Memory B cell (primary cell): ENCODE measurements at places on chromosomes 5 and 9.

GRCh38 chr9:75666856-75667554 lies 223.5 kb upstream of the PCSK5 start:
- no peak for DNase-seq

DNA sequence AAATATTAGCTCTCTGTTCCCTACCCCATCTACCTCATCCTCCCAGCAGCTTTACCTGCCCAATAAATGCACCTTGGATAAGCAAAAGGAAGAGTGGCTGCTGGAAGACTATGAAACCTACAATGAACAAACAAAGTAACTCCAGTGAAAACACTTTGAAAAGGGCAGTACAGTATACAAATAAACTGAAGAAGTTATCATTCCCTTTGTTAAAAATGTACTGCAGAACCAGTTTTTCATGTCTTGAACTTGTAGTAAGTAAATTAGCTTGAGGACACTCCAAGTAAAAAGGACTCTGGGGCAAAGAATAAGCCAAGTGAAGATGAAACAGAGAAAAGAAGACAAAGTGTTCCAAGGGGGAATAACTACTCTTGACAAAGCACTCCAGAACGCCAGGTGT lies 457.1 kb downstream of the DTWD2 start:
- no peak for DNase-seq

DNA sequence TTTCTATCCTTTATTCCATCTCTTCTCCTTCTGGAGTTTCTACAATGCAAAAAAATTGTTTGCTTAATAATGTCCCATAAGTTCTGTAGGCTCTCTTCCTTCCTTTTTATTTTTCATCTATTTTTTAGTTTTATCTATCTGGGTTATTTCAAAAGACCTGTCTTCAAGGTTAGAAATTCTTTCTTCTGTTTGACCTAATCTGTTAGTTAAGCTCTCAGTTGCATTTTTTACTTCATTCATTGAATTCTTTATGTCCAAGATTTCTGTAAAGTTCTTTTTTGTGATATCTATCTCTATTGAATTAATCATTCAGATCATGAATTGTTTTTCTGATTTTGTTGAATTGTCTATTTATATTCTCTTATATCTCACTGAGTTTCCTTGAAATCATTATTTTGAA lies 145.9 kb upstream of the TLE4 start:
- DNase-seq = no peak

DNA sequence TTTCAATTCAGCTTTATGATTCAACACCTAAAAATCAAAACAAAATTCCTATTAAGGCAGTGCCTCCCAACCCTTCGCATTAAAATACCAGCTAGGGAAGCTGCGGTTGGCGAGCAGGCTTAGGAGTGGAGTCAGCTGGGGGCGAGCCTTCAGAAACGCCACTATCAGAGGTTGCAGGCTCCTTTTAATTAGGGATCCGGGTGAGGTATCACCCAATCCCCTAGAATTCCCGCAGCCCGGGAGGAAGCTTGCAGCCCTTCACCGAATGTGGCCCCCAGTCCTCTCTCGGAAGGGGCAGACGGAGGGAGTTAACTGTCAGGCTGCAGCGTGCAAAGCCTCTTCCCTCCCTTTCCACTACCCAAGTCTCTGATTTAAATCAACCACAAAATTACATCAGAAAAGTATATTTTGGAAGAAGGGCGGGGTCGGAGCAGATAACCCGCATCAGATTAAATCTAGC lies 1.7 kb downstream of the STC2 start:
- no peak for DNase-seq

DNA sequence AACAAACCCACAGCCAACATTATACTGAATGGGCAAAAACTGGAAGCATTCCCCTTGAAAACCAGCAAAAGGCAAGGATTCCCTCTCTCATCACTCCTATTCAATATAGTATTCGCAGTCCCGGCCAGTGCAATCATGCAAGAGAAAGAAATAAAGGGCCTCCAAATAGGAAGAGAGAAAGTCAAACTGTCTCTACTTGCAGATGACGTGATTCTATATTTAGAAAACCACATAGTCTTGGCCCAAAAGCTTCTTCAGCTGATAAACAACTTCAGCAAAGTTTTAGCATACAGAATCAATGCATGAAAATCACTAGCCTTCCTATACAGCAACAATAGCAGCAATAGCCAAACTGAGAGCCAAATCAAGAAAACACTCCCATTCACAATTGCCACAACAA lies 333.7 kb upstream of the EDIL3 start:
- no peak for DNase-seq

DNA sequence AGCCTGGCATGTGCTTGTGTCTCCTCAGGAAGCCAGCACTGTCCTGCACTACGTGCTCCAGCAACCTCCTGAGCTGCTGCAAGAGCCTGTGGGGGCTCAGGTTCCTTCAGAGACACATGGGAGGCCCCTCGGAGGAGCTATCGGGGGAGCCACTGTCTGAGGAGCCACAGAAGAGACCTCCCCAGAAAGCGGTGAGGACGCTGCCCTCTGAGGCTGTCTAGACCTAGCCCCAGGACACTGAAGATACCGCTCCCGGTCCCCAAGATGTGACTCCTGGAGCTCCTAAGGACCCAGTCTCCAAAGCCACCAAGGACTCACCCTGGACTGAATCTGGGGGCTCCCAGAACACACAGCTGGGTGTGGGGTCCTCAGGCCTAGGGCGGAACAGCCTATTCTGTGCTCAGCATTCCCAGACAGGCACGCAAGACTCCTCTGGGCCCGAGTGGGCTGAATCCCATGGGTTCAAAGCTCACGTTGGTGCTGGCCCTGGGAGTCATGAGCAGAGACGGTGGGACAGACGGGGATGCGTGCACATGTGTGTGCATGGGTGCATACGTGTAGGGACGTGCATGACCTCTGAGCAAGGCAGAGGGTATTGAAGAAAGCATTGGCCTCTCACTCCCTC lies 50.0 kb downstream of the HRH2 start:
- DNase-seq = no peak

- no peak for DNase-seq
Measured at GRCh38 chr9:16031486-16031885, 478.6 kb downstream of the CCDC171 start.

GRCh38 chr9:131876486-131876885 lies 136.6 kb upstream of the RAPGEF1 start:
- no peak for DNase-seq

GRCh38 chr9:2341956-2342355 lies 279.6 kb upstream of the VLDLR start:
- no peak for DNase-seq

GRCh38 chr9:122807271-122807900 lies 7.5 kb downstream of the OR1K1 start:
- no peak for DNase-seq

GRCh38 chr5:98497418-98497817 lies 276.0 kb upstream of the RGMB start:
- DNase-seq = no peak
